Right forelimb (tissue), 1 donor: ENCODE measurements at places on chromosomes 5 and 9.
A peak's percentile ranks its signal among the peaks of the same experiment; 100 is the strongest.

DNA sequence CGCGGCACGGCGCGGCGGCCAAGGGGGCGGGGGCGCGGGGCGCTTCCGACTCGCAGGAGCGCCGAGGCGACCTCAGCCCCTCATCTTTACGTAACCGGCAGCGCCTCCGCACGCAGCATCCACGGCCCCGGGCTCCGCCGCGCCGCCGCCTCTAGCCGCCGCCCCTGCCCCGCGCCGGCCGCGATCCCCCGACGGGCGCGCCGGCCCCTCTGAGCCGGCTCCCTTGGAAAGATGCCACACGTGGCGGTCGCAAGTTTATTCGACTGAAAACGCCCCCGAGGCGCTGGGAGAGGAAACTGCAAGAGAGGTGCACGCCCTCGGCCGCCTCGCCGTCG lies 1.0 kb downstream of the KLF9 start:
- no peak for DNase-seq

- no peak for DNase-seq
Observed at GRCh38 chr5:123752552-123753179, 240.7 kb downstream of the CSNK1G3 start.

- DNase-seq = no peak
Observed at GRCh38 chr5:66741394-66741793, 145.2 kb downstream of the MAST4 start.

DNA sequence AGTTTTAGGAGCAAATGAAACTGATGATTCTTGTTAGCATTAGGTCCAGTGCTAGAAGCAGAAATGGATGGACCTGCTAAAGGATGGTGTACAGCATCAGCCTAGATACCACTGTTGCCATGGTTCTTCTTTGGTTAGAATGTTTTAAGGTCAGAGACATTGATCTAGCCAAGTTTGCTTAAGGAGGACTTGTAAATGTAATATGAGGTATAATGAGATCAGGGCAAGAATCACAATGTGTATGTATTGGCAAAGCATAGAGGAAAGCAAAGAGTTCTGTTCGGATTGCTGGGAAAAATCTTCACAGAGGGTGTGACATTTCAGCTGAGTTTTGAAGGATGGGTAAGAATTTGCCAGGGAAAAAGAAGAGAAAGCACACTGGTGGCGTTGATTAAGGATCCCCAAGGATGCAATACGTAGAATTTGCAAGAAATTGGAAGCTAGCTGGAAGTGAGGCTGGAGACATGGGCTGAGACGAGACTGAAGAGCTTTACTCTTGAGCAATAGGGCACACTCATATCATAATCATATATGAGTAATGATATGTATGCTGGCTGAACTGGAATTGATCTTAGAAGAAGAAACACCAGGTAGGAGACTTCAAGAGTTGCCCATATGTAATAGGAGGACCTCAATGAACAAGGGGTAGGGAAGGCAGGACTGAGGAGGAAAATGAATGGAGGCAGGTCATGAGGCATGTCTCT lies 102.0 kb downstream of the ZNF462 start:
- no peak for DNase-seq

GRCh38 chr9:92496396-92497176 lies 14.3 kb upstream of the ASPN start:
- DNase-seq = no peak

GRCh38 chr9:90544488-90544887 lies 98.1 kb downstream of the DIRAS2 start:
- DNase-seq = no peak

DNA sequence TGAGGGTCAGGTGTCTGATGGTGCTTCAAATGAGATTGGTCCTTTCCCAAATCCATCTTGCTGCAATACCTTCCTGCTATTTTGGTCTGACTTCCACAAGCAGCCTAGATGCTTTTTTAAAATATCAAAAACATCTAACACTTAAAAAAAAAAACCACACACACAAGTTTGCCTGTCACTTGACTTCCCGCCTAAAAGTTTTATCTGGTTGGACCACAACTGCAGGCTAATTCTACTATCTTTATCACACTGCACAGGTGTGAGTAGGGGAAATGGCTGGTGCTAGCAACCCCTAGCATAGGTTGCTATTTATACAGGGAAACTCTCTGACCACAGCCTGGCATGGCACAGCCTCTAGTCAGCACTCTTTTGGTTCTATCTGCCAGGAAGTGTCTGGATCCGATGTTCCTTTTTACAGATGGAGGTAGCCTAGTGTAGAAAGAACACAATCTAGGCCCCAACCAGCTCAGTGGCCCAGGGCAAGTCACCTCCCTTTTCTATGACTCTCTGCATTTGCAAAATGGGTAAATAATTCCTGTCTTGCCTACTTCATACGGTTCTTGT lies at the start of gene HEMGN:
Gene HEMGN (minus strand): TSS at position 92 of the 564 bp plus-strand sequence. CDS start 36 bp downstream, at position 56.
- no peak for DNase-seq

DNA sequence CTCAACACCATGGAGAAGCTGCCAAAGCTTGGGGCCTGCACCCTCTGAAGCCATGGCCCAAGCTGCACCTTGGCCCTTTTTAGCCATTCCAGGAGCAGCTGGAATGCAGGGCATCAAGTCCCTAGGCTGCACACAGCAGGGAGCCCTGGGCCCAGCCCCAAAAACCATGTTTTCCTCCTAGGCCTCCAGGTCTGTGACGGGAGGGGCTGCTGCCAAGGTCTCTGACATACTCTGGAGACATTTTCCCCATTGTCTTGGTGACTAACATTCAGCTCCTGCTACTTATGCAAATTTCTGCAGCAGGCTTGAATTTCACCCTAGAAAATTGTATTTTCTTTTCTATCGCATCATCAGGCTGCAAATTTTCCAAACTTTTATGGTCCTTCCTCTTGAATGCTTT lies 64.6 kb downstream of the ELOVL7 start:
- no peak for DNase-seq

DNA sequence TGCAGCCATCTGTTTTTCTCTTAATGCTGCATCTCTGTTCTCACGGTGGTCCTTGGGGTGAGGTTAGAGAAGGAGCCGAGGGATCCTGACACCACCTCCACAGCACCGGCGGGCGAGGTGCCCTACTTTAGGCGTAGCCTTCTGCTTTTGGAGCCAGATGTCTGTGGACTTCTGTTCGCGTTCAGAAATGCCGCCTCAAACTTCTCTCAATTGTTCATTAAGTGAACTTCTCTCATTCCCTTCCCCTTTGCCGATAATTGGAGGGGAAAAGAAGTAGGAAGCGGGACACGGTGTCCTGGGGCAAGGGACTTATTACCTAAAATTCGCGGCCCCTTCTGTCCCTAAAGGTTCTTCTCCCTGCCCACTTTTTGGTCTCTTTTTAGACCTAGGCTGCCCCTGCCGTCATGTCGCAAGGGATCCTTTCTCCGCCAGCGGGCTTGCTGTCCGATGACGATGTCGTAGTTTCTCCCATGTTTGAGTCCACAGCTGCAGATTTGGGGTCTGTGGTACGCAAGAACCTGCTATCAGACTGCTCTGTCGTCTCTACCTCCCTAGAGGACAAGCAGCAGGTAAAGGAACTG lies 455 bp downstream of the KIF20A start:
- DNase-seq = no peak

DNA sequence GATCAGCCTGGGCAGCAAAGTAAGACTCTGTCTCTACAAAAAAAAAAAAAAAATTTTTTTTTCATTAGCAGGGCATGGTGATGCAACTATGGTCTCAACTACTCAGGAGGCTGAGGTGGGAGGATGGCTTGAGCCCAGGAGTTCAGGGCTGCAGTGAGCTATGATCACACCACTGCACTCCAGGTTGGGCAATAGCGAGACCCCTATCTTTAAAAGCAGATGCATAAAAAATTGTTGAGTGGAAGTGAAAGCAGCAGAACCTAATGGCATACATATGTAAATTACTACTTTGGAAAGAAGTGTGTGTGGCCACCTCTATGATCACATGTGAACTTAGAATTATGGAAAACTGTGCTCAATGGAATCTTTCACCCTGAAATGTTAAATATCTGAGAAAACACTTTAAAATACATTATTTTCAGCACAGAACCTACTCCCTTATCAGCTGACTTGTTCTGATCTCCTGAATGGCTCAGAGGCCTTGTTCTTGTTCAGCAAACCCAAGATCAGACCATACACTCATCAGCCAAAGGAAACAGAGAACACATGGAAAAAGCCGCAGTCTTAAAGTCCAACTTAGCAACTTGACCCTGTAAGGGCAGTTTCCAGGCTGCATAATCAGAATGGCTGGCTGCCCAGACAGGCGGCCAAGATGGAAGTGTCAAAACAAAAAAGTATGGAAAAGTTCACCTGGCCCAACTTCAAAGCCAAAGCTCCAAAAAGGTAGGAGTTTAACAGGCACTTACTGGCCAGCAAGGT lies 56.5 kb downstream of the SIL1 start:
- DNase-seq = peak; percentile 65

DNA sequence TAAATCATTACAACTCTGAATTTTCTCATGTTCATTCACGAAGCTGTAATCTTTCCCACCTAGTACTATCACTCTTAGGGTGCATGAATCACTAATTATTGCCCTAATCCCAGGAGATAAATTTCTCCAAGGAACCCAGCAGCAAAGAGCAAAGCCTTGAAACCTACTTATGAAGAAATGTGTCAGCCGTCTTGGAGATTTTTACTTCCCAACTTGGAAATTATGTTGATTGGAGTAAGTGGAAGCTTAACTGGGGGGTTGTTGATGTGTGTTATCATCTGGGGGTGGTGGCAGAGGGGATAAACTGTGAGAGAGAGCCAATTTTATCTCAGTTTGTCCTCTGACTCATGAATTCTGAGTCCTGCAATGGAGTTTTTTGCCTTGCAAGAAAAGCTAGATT lies 440.5 kb upstream of the WWC1 start:
- DNase-seq = no peak

DNA sequence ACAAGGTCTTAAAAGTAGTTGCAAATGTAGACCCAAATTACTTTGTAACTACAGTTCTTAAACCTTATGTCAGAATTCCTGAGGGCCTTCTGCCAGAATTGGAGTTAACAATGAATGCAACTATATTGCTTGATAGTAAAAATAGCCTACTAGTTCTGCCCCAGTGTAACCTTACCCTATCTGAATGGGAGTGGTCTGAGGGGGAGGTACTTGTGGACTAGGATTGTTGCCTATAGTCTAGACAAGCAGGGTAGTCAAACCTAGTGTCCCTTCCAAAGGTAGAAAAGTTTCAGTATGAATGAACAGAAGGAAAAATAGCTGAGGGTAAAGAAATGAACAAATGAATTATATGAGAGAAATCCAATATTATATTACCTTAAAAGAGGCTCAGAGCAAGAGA lies 242.2 kb downstream of the PJA2 start:
- DNase-seq = no peak

- DNase-seq = no peak
Observed at GRCh38 chr9:74503666-74504065, 6.5 kb downstream of the RORB start.

GRCh38 chr9:111794835-111795556 lies at the start of gene SHOC1:
Gene SHOC1, minus strand, starts transcription at chr9:111794937. Its CDS starts 3,519 bp downstream, at chr9:111791418.
- no peak for DNase-seq

- no peak for DNase-seq
Observed at GRCh38 chr5:143685246-143685815, 126.6 kb upstream of the HMHB1 start.

DNA sequence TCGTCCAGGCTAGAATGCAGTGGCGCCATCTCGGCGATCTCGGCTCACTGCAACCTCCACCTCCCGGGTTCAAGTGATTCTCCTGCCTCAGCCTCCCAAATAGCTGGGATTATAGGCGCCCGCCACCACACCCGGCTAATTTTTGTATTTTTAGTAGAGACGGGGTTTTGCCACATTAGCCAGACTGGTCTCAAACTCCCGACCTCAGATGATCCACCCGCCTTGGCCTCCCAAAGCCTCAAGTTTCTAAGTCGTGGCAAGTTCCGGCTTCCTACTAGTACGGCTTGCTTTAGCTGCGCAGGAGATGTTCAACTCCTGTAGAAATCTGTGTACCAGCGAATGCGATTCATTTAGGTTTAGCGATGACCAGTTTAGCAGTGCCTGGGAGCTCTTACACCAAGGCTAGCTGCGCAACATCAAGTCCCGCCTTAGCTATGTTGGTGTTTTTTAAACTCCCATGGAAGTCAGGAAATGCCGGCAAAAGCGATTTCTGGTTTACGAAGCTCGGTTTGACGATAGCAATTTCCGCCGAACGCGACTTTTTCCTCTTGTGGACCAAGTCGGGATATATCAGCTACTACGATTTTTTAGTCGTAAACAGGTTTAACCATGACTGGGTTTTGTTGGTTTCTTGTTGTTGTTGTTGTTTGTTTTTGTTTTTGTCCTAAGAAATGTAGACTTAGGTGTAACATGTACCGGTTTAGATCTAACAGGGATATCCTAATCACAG lies 46.4 kb downstream of the ANXA2R start:
- DNase-seq = peak; percentile 69

- DNase-seq = no peak
Observed at GRCh38 chr5:126488443-126489065, 65.3 kb downstream of the GRAMD2B start.

GRCh38 chr9:87516926-87517290 lies 19.2 kb downstream of the DAPK1 start:
- no peak for DNase-seq

DNA sequence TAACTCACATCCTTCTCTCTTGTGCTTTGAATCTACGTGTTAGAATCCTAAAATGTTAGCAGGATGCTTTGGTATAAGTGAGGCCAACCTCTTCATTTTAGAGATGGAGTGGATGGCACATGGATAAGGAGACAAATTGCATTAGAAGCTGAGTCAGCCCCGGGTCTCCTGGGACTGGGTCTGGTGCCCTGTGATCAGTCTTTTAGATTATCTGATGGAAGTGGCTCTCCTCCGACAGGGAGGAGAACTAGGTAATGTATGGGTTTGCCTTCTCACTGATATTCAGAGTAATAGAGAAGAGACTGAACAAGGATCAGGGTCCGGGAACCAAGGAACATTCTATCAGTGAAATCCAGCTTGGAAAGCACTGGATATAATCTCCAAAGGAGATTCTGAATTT lies 74.9 kb upstream of the TNFSF8 start:
- no peak for DNase-seq

DNA sequence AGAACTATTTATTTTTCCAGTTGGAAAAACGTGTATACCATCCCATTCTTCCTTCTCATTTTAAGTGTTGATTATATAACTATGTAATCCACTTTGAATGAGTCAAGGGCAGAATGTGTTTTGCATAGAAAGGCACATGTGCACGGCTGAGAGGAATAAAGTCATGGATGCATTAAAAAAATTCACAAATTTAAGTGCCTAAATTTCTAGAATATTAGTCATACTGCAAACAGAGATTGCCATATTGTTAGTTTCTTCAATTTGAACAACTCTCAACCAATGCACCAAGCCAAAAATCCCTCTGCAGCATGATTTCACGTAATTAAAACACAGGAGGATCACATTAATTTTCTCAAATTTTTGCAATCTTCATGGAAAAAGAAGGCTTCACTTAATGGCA lies 166.3 kb downstream of the MPDZ start:
- DNase-seq = no peak

DNA sequence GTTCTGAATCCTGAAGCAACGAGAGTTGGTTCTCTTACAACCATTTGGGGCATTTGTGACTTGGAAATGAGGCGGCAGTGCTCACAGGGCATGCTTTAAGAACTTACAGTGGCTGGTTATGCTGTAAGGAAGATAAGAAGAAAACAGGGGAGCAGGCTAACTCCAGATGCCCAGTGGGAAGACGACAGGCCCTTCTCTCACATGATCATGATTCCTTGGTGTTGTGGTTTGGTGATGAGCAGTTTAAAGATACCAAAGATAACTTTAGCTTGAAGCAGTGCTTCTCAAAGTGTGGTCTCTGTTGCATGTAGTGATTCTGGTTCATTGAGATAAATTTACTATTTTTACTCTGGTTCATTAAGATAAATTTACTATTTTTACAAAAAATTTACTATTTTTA lies 2.6 kb upstream of the HABP4 start:
- DNase-seq = no peak
